Stimulated activated CD8-positive, alpha-beta memory T cell treated with anti-CD3 and anti-CD28 coated beads, Interleukin-2, amount 100 ng/mL, for 48 hours (primary cell): ENCODE measurements at places on chromosomes 2 and 18.

DNA sequence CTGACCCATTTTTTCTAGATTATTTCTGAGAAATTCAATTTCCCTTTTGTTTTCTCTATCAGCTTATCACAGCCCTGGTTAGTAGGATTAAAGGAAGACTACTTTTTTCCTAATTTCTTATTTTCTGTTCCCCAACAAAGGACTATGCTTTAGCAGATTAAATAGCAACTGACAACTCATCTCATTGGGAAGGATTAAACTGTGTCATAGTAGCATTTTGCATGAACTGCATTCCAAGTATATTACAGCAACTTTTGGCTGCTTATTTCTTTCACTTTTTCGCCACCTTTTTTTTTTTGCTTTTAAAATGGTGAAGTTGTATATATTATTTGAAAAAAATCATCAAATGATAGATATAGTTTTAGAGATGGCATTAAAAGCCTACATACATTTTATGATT is 570.3 kb downstream of the FBXO15 start:
- DNase-seq, result no peak

- DNase-seq, result no peak
Observed at GRCh38 chr2:55054106-55054875, 4.0 kb upstream of the RTN4 start.

GRCh38 chr2:135512099-135512498 is 18.9 kb downstream of the ZRANB3 start:
- no peak for DNase-seq

GRCh38 chr2:155841442-155841841 is 491.1 kb downstream of the NR4A2 start:
- DNase-seq, result no peak

GRCh38 chr2:78676921-78677696 is 348.4 kb upstream of the REG3G start:
- no peak for DNase-seq

DNA sequence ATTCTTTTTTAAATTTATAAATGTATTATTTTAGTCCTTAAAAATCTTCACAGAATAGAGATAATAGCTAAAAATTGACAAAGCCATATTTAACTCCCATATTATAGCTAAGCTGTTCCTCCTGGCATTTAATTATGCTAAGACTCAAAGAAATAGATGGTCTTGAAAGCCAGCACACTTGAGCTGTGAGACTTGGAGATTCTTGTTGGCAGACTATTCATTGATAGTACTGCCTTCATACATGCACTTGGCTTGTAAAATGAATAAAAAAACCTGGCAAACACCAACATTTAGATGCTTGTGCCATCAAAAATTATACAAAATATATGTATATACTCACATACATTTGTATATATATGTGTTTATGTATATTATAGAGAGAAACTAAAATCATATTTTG is 9.7 kb upstream of the LDAH start:
- no peak for DNase-seq

GRCh38 chr2:122132147-122132691 is 376.8 kb downstream of the TSN start:
- DNase-seq, result no peak

DNA sequence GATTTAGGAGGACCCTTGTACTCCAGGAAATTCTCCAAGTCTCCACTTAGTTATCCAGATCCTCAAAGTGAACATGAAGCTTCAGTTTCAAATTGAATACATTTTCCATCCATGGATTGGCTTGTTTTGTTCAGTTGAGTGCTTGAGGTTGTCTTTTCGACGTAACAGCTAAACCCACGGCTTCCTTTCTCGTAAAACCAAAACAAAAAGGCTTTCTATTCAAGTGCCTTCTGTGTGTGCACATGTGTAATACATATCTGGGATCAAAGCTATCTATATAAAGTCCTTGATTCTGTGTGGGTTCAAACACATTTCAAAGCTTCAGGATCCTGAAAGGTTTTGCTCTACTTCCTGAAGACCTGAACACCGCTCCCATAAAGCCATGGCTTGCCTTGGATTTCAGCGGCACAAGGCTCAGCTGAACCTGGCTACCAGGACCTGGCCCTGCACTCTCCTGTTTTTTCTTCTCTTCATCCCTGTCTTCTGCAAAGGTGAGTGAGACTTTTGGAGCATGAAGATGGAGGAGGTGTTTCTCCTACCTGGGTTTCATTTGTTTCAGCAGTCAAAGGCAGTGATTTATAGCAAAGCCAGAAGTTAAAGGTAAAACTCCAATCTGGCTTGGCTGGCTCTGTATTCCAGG is at the start of gene CTLA4:
Gene CTLA4, plus strand, starts transcription at position 211 of the 640 bp plus-strand sequence. Its CDS starts 172 bp downstream, at position 383.
- no peak for DNase-seq

GRCh38 chr2:145759228-145759915 is 1239.5 kb upstream of the ZEB2 start:
- no peak for DNase-seq

DNA sequence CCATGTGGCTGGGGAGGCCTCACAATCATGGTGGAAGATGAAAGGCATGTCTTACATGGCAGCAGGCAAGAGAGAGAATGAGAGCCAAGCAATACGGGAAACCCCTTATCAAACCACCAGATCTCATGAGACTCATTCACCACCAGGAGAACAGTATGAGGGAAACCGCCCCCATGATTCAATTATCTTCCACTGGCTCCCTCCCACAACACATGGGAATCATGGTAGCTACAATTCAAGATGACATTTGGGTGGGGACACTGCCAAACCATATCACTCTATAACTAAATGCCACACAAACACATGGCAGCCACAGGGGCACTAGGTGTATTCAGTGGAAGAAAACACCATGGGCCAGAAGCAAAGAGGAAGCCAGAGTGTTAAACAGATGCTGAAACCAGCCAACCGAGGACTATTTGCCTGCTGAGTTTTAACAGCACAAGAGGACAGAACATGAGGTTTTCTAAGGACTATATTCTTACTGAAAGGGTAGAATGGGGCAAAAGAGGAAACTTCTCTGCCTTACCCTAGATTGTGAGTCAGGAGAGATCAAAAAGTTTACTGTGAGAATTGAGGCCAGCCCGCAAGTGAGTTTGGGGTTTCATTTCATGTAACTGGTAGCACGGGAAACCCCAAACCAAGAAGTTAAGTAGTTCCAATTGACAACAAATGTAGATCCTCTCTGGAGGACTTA is 49.2 kb downstream of the SIGLEC15 start:
- peak; percentile 14 for DNase-seq

DNA sequence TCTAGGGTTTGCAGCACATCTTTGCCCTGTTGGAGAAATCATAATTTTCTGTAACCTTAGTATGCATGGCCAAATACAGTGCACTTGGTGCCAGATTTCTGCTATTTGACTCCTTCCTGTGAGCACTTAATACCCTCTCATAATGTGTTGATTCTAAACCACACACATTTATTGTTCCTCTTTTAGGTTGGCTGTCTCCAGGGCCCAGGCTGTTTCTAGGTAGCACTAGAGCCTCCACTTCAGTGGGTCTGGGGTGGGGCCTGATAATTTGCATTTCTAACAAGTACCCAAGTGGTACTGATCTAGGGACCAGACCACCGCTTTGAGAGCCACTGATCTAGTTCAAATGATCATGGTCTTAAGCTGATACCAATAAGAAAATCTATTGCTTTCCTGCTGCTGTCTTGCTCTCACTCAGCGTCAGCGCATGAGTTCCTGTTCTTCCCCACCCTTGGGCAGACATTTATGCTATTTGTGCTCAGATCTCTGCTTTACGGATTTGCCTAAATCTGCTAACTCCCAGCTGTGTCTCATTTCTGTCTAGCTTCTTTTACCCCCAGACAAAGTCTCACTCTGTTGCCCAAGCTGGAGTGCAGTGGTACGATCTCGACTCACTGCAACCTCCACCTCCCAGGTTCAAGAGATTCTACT is 7.4 kb downstream of the PTRHD1 start:
- no peak for DNase-seq

DNA sequence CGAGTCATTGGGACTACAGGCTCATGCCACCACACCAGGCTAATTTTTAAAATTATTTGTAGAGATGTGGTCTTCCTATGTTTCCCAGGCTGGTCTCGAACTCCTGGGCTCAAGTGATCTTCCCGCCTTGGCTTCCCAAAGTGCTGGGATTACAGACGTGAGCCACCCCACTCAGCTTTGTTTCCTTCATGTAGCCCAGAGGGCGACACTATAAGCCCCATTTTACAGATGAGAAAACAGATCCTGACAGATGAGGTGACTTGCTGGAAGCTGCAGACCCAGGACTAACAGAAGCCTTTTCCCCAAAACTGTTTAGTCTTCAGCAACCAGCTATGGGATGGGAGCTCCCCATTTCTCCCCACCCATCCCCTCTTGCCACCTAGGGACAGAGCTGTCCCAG is 7.2 kb upstream of the CTDSP1 start:
- DNase-seq, result no peak

DNA sequence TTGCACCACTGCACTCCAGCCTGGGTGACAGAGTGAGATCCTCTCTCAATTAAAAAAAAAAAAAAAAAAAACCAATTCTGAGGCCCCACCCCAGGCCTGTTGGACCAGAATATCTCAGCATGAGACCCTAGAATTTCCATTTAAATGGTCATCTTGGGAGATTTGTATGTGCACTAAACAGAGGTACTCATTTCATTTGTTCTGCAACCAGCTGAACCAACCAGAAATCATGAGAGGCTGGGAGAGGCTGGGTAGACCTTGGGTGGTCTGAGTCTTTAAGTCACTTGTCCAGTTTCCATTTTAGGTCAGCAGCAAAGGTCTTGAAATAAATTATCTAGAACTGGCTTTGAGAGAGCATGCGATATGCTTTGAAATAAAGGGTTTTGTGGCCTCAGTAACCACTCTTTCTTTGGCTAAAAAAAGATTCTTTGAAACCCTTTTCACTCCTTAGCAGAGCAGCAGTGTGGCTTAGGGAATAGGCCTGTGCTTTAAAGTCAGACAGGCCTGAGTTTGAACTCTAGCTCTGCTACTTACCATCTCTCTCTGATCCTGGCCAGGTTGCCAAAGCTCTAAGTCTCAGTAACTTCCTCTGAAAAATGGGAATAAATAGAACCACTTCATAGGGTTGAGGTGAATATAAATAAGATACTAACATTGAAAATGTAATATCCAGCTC is 52.6 kb downstream of the QPCT start:
- no peak for DNase-seq

DNA sequence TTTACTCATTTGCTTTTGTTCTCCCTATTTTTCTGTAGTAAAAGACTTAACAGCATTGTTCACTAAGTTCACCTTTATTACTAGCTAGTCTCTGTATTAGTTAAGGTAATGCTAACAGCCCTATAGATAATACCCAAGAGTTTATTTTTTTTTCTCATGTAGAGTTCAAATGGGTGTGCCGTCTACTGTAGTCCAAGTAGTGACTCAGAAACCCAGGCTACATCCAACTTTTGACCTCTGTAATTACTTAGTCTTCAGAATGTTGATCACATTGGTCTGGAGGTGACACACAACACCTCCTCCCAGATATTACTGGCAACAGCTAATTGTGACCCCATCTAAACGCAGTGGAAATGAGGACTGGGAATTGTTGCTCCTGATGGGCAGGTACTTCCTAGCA is 7.7 kb downstream of the COQ10B start:
- DNase-seq, result no peak

GRCh38 chr2:9574331-9574730 is 18.7 kb upstream of the ADAM17 start:
- DNase-seq, result no peak

GRCh38 chr18:22170421-22171257 is 1.2 kb downstream of the GATA6 start:
- no peak for DNase-seq

GRCh38 chr2:137670111-137670510 is 294.2 kb upstream of the HNMT start:
- DNase-seq, result no peak

- DNase-seq, result no peak
Observed at GRCh38 chr2:21268878-21269224, 145.1 kb downstream of the TDRD15 start.

DNA sequence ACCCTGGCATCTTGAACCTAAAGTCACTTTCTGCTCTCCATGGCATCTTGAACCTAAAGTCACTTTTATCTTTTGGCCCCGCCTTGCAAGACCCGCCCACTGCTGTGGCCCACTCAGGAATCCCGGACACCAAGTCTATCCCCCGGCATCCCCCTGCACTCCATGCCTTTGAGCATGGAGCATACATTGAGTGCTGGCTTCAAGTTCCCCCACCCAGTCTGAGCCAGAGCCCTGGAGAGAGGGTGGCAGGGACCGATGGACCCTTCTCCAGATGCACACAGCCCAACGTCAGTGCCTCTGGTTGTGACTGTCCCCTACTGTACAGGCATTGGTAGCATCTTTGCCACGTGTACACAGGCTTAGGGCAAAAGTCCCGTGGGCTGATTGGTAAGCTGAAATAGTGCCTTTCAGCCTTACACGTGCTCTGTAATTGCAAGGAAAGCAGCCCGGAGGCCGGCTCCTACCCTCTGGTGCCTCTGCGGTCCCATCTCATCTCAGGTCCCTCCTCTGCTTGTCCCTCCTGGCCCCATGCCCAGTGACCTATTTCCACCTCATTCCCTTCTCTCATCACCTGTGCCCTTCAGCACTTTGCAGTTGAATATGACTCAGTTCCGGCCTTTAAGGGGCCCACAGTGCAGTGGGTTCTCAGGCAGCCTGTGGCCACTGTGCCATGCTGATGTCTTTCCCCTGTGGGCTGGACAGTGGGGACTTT is 154.0 kb downstream of the INHBB start:
- DNase-seq, result no peak

GRCh38 chr2:194062401-194062800 is 1594.6 kb upstream of the SLC39A10 start:
- no peak for DNase-seq

DNA sequence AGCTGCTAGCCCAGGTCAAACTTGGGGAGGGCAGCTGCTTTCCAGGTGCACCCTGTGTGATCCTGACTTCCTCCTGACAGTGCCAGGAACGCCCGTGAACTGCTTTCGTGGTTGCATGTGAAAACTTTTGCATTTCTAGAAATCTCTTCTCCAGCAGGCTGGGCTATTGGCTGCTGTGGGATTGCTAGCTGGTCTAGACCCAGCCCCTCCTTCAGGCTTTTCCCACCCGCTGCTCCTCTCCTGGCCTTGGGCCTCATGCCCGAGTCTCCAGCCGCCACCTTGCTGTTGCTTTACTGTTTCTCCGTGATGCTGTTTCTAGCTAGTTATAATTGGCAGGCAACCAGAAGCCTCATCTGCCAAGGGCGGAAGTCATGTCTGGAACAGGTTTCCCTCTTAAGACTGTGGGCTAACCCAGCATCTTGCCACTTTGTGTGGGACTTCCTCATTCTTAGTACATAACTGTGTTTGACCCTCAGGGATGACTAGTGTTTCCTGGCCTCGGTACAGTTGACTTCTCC is 27.0 kb upstream of the MGAT4A start:
- DNase-seq, result no peak

- no peak for DNase-seq
Observed at GRCh38 chr2:204967199-204967960, 422.1 kb downstream of the PARD3B start.

- no peak for DNase-seq
Observed at GRCh38 chr2:43029186-43029585, 197.2 kb downstream of the ZFP36L2 start.

GRCh38 chr2:95309599-95309998 is 12.5 kb downstream of the KCNIP3 start:
- DNase-seq, result no peak

DNA sequence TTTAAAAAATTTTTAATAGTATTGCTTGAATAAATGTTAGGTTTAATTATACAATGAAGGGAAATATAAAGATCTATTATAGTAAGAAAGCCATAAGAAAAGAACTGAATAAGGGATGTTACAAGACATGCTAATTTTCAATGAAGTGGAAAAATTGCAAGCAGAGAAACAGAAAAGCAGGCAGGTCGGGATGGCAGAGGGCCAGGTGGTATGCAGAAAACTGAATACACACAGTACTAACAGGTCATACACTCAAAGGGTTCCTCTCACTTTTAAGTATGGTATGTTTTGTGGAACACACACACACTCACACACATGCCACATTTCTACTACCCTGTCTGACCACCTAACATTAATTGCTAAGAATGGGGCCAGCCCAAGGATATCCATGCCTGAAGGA is 76.7 kb upstream of the DTNA start:
- DNase-seq, result no peak
